ENCODE measurements at places on chromosomes 12 and 14.

DNA sequence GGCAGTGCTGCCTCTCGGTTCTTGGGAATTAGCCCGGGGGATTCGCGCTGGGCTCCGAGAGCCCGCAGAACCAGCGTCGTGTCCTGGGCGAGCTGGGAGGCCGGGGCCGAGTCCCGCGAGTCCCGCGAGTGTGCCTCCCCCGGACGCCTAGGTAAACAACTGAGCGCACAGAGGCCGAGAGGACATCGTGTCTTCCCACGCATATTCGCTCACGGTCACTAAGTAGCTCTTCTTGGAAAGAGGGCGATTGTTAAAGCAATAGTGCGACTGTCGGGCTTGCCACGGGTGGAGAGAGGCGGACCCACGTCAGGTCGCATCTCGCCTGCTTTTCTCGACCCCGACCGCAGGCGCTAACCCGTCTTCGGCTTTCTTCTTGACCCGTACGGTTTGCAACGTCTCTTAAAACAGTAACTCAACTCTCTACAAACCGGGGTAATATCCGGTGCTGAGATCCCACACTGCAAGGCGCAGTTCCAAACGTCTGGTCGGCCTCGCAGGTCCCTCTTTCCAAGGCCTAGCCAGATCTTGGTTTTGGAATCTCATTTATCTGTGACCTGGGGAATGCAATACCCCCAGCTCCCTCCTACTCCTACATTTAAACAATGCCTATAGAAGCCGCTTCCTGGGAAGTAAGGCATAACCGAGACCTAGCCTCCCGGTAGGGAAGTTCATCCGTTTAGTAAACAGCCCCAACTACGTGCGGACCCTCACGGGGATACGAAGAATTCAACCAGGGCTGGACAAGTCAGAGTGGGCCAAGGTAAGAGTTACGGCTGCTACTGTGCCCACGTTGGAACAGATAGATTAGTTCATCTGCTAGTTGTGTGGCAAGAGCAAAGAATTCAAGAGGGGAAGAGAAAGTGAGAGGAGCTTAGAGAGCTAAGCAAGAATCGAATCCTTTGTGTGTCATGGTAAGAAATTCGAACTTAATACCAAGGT is 736 bp upstream of the PHLDA1 start:
- peak; percentile 57 for DNase-seq

GRCh38 chr14:93764211-93764659 is 24.1 kb downstream of the PRIMA1 start:
- no peak for DNase-seq

GRCh38 chr12:68899251-68899771 is 33.7 kb downstream of the CPM start:
- peak; percentile 60 for DNase-seq

- DNase-seq = no peak
These were observed 650 bp upstream of the PTGER2 start for GRCh38 chr14:52313462-52313861.

DNA sequence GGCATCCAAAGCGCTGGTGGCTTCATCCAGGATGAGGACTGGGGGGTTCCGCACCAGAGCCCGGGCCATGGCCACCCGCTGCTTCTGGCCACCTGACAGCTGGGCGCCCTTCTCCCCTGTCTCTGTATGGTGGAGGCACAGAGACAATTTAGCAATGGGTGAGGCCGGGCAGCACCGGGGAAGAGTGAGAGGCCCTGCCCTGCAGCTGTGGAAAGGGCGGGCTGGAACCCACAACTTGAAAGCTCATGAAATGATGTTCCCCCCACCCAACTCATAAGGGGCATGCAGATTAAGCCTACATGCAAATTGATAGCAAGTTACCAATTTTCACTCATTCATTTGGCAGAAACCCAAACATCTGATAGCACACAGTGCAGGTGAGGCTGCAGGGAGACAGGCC is 34.1 kb downstream of the ABCB9 start:
- no peak for DNase-seq

DNA sequence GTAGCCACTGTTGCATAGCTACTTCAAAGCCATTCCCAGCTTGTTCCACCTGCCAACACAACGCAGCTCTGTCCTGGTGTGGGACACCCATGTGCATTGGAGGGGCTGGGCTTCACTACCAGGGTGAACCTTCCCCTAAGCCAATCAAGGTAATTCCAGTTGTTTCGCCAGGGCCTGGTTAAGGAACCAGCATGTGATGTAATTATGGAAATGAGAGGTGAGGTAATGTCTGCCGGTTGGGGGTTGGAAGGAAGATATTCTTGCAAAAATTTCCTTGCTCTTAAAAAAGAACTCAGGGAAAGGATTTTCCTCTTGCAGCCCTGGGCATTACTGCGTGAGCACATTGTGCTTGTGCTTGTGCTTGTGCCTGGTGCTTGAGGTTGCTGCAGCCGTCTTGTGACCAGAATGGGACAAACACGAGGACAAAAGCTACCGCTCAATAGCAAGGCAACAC is 14.9 kb downstream of the TUBA1C start:
- DNase-seq = peak; percentile 39

DNA sequence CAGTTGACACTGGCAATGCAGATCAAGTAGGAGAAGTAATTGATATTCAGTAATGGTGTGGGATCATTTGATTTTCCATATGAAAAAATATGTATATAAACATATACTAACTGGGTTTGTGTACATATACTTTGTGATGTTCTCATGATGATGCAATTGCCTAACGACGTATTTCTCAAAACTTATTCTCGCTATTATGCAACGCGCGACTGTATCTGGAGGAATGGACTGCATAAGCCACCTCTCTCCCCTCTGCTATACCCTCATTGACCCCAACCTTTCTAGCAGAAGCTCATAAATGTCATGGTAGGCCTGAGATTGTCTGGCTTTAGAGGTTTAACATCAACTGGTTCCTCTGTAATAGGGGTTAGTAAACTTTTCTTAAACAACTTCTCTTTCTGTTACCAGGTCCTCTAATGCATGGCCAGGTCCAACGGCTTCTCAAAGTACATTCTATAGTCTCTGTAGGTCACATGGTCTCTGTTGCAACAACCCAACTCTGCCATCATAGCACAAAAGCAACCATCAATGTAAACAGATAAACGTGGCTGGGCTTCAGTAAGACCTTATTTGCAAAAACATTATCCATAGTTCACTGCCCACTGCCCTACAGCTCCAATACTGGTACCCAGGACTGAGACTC is 59.3 kb downstream of the FOXN3 start:
- no peak for DNase-seq

GRCh38 chr12:47038270-47038748 is 41.1 kb upstream of the PCED1B start:
- no peak for DNase-seq

DNA sequence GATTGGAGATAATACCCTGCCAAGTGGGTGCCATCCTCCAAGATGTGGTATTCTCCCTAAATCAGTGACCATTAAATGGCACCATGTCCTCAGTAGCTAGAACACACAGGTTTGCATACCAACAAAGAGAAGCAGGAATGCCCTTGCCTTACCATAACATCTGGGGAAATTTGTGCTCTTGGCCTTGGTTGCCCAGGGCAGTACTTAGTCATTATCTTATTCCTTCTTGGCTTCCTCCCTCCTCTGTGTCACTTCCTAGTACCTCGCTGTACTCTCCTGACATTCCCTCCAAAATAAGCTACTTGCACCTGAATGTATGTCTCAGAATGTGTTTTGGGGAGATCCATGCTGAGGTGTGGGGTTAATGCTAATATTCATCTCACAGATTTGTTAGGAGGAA is 43.4 kb downstream of the GPR65 start:
- DNase-seq = peak; percentile 29

Data from bronchial epithelial cell (primary cell).